ENCODE measurements at places on chromosomes 4 and X.
A peak's percentile ranks its signal among the peaks of the same experiment; 100 is the strongest.

- no peak for DNase-seq
Measured at GRCh38 chrX:13520936-13521335, 48.5 kb upstream of the EGFL6 start.

DNA sequence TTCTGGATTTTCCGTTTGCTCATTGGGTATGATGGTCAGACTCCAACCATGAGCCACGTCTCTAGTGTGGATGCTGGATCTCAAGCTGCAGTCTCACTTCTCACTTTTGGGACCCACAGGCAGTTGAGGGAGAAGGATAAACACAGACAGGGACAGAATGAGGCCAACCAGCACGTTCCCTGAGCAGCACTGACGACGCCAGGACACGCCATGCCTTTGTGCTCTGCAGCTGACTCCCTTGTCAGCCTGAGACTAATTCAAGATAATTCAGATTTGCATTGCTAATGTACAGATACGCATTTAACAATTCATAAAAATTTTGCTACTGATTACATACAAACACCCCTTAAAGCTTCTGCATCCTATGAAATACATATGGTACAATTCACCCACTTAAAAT lies 106.5 kb downstream of the FAM193A start:
- no peak for DNase-seq

- no peak for DNase-seq
Measured at GRCh38 chrX:154355776-154356140, 18.7 kb downstream of the FLNA start.

GRCh38 chrX:136781180-136781797 lies 557 bp upstream of the ARHGEF6 start:
- no peak for DNase-seq

GRCh38 chrX:140038842-140039241 lies 73.5 kb upstream of the CXorf66 start:
- no peak for DNase-seq

DNA sequence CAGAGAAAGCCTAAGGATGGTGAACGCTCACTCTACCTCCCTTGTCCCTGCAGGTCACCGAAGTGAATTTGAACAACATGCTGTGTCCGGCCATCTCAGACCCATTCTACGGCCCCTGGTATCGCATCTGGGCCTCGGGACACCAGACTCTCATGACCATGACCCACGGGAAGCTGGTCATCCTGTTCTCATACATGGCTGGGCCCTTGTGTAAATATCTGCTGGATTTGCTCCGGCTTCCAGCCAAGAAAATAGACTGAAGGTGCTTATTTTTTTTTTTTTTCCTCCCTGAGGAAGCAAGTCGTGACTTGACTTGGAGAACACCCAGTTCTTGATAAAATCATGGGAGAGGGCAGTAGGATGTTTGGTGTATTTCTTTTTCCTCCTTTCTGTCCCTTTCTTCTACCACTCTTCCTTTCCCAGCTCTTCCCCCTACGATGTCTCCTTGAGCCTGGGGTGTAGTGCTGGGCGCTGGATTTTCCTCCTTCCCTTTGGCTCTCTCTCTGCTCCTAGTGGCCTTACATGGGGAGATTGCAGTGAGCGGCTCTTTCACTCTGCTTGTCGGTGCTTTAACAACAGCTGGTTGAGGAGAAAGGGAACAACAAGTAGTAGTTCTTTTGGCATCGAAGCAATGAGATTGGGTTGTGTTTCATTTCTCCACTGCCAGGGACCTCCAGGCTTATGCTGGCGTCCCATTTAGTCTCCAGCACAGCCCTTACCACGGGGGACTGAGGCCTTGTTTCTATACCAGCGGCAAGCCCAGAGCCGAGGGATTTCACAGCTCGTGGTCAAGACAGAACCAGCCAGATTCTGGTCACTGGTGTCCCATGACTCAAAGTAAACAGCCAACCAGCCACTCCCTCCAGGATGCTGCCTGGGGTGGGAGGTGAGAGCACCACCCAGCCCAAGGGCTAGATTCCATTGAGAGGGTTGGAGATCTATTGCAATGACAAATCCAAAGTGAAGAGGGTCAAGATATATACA lies 144.4 kb downstream of the AMMECR1 start:
- DNase-seq: no peak

DNA sequence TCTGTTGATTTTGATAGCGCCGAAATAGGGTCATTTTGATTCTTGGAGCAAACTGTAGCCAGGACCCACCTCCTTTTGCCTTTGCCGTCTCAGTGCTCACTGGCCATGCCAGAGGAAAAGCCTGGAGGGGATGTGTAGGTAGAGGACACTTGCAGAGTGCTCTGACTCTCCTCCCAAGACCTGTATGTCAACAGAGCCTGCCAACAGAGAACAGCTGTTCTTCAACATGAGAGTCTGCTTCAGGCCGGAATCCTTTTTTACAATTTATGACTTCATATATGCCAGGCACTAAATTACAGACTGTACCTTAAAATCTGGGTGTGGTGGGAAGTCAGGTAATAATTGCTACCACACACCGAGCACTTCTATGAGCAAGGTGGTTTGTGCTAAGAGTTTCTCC lies 94.2 kb downstream of the KDR start:
- DNase-seq: no peak

GRCh38 chr4:96293806-96294205 lies 453.9 kb downstream of the PDHA2 start:
- DNase-seq: no peak

- peak; percentile 81 for DNase-seq
Measured at GRCh38 chrX:39779952-39780783, 317.6 kb downstream of the BCOR start.

DNA sequence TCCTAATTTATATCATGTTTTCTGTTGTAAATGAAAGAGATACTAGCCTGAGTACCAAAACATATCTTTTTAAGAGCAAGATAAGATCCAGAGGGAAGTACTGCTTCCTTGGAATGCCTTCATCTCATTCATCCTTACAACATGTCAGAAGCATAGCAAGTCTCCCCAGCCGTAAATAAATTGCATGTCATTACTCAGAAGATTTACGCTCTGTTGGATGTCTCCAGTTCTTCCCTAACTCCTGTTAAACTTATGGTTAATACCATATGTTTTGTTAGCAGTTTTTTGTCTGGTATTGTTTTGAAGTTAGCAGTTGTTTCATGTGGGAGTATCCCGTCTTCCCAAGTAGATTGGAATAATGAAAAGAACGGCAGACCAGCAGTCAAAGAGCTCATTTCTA lies 7.5 kb upstream of the GPC3 start:
- no peak for DNase-seq

- DNase-seq: no peak
Measured at GRCh38 chrX:66018585-66019309, 21.1 kb downstream of the VSIG4 start.

- no peak for DNase-seq
Measured at GRCh38 chr4:143617994-143618679, 82.3 kb downstream of the FREM3 start.

DNA sequence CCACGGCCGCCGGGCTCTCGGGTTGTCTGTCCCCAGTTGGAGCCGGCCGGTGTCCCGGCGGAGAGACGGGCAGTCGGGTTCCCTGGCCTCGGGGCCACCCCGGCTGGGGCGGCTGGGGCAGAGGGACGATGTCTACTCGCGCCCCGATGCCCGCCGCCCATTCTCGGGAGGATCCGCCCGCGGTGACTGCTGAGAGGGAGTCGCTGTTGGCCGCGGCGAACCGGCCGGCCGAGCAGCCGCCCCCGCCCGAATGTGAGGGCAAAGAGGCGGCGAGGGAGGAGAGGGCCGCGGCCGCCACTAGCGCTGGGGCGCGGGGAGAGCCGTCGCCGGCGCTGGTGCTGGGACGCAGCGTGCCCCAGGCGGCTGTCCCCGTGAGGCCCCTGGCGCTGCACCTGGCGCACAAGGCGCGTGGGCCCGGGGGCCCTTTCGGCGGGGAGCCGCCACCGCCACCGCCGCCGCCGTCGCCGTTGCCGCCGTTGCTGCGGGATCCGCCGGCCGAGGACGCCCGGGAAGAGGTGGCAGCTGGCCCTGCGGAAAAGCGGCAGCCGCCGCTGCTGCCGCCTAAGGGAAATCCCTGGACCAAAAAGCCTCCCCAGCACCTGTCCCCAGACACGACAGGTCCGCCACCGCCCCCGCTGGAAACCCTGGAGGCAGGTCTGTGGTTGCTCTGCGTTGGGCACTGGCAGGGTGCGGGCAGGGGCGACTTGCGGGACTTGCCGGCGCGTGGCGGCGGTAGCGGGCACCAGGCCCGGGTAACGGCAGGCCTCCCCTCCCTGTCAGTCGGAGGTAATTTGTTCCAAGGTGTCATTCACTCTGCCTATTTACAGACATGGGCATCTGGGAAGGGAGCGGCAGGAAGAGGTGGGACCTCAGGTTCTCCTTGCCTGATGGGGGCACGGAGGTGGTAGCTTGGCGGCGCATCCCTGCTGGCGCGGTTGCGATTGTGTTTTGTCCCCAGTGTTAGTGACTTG lies 739 bp downstream of the LARP1B start:
- DNase-seq: peak; percentile 18

GRCh38 chrX:123920105-123920785 lies 41.3 kb upstream of the STAG2 start:
- DNase-seq: no peak

DNA sequence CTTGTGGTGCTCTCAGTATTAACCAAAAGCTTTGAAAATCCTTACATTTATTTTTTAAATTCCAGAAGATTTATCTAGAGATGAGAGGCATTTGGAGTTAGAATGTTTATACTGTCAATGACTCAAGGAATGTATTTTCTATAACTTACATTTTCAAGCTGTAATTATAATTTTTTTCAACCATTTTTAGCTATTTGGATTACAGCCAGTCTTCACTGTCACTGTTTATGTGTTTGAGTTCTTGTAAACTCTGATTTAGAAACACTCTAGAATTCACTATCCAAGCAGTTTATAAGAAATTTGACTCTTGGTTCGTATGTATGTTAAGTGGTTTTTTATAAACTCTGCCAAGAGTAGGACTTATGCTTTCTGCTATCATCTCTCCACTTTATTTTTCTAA lies 36.7 kb upstream of the GUCY1A1 start:
- no peak for DNase-seq

DNA sequence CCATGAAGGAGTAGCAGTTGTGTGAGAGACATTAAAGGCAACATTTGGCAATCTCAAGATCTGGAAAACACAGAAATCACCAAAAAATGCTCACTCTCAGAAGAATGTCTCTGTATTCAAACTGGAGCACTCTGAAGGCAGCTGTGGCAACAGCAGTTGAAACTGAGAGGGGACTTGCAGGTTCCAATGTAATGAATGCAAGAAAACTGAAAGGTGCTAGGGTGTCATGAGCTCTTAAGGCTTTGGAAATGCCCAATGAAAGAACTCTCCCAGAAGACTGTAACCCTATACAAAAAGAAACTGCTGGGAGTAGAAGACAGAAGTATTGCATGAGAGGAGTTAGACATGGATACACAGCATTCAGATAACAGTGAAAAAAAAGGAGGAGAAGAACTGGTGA lies 118.2 kb upstream of the HTR2C start:
- DNase-seq: no peak

DNA sequence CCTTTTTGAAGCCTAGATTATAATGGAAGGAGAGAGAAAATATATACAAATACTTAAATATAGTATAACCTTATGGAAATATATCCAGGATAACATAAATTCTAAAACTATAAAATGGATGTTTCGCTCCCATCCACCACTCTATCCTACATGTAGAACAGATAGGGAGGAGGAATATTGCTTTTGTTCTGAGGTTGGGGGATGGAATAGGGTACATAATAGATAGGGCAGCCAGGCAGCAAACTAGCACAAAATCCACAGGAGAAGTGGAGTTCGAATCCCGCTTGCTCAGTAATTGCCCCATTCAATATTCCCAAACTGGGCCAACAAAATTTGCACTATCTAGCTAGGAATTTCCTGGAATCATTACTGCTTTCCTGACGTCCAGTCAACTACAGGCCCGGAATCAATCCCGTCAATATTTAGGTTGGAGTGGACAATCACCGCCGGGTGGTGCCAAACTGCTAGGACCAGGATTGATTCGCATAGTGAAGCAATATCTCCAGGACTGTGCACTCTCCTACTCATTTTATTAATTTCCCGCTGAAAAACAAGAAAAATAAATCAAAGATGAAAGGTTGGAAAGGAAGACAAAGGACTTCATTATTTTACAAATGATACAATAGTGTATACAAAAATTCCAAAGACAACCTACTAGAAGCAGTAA lies 40.4 kb upstream of the PAPSS1 start:
- no peak for DNase-seq

GRCh38 chrX:16459008-16459407 lies 190.9 kb upstream of the S100G start:
- DNase-seq: no peak

DNA sequence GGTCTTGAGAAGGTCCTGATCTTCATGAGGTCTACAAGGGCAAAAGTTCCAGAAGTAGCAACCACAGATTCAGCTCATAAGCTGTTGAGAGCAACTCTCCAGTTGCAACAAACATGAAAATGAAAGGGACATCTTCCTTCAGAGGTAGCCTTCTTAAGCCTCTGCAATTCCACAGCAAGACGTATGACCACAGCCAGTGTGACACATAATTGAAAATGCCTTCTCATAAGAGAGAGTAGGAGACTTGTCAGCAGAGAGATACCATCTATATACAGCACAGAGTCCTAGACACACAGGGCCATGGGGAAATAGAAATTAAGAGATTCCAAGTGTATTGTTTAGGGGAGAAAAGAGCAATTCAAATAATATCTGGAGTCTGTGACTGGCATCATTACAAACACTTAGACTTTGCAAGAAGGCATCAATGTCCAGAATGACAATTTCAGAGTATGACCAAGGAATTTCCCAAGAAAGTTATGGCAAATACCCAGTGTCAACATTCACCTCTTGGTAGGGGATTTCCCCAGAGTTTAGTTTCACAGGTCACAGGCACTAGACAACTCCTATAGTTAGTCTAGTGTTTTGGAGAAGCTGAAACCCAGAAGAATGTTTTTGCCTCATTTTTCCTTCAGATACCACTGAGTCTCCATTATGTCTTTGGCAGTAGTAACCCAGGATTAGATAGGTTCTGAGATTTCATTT lies 340.3 kb downstream of the ZNF674 start:
- no peak for DNase-seq

GRCh38 chr4:169410839-169411770 lies 140.3 kb upstream of the SH3RF1 start:
- no peak for DNase-seq

GRCh38 chrX:50106051-50106675 lies 94.6 kb downstream of the AKAP4 start:
- no peak for DNase-seq

DNA sequence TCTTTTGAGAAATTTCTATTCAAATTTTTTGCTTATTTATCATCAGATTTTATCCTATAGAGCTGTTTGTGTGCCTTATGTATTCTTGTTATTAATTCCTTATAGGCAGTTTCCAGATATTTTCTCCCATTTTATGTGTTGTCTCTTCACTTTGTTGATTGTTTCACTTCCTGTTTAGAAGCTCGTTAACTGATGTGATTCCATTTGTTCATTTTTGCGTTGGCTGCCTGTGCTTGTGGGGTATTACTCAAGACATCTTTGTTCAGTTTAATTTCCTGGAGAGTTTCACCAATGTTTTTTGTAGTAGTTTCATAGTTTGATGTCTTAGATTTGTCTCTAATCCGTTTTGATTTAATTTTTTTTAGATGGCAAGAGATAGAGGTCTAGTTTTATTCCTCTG lies 14.6 kb downstream of the ZNF718 start:
- no peak for DNase-seq

Data from NT2/D1 (cell line).